ENCODE measurements at places on chromosomes 16 and 17.

DNA sequence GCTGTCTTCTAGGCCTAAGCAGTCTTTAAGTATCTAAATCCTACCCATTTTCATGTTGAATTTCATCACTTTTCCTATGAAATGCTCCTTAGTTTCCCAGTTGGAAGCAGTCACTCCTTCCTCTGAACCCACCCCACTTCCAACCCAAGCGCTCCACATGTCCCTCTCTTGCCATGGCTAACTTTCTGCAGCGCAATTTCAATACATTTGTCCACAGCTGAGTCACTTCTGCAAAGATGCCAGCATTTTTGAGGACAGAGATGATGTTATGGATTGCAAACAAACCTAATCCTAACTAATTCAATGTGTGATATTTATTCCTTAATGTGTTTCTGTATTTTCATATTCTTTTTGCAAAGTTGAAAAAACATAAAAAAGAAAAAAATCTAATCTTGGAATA is 71.7 kb downstream of the HLF start:
- no peak for DNase-seq

DNA sequence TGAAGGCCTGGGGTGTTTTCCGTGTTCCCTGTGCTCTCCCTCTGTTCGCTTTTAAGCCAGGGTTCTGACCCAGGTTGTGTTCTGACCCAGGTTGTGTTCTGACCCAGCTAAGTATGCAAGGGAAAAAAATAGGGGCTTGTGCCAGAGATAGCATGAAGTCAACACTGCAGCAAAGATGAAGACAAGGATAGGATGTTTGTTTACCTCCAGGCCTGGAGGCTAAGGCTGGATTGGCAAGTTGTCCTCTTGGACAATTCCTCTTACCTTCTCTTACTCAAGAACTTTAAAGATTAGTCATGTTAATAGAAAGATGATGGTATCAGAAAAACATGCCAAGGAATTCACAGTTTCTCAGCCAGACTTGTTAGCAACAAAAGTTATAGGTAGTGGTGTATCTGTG is 19.4 kb downstream of the LYRM9 start:
- DNase-seq: no peak

DNA sequence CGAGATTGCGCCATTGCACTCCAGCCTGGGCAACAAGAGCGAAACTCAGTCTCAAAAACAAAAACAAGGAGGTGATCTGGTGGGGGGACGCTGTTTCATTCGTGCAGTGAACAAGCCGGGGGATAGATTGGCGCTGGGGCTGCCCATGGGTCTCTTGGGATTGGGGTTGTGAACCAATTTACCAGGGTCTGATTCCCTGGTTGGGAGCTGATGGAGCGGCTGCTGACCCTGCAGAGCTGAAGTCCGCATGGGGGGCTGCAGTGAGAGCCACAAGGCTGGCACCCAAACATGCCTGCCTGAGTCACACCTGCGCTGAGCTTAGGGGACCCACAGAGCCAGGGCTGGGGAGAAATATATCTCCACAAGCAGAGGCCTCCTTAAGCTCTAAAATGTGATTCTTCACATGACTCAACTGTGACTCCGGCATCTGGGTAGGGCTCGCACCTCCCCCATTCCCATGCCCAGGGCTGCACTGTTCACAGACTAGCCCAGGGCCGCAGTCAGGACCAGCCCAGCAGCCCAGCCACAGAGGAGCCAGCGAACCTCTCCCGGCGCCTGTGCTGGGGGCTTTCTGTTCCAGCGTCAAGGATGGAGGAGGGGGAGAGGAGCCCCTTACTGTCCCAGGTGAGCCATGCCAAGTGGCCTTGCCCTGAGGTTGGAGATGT is 5.0 kb downstream of the TSPAN10 start:
- DNase-seq: no peak

- DNase-seq: no peak
Observed at GRCh38 chr16:97822-98221, 19.8 kb downstream of the MPG start.

- no peak for DNase-seq
Observed at GRCh38 chr17:31738996-31739699, 119.9 kb downstream of the COPRS start.

DNA sequence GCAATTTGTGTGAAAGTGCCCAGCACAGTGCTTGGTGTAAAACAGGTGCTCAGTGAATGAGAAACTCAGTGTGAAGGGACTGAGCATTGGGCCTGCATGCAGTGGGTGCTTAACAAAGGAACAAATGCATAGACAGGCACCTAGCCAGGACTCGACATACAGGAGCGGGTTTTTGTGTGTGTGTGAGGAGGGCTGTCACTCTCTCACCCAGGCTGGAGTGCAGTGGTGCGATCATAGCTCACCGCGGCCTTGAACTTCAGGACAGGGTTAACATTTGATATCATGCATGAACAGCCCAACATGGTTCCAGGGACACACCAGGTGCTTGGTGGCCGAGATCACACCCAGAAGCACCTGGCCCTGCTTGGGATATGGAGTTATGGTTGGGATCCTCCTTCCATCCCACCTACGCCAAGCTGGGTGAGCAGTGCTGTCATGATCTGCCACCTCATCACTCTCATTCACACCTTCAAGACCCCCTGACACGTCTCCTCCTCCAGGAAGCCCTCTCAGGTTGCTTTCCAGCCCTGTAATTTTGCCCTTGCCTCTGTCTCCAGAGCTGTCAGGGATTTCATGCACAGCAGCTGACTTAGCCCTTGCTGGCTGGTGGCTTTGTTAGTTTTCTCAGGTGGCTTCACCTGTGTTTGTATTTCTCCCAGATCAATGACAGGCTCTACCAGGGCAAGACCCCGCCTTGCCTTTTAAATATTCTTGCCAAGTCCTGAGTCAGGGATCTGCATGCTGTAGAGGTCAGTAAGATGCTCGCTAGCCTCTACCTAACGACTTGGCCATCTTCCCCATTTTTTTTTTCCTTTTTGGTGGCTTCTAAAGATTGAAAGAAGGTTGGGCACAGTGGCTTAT is 66.4 kb downstream of the OR1D5 start:
- no peak for DNase-seq

DNA sequence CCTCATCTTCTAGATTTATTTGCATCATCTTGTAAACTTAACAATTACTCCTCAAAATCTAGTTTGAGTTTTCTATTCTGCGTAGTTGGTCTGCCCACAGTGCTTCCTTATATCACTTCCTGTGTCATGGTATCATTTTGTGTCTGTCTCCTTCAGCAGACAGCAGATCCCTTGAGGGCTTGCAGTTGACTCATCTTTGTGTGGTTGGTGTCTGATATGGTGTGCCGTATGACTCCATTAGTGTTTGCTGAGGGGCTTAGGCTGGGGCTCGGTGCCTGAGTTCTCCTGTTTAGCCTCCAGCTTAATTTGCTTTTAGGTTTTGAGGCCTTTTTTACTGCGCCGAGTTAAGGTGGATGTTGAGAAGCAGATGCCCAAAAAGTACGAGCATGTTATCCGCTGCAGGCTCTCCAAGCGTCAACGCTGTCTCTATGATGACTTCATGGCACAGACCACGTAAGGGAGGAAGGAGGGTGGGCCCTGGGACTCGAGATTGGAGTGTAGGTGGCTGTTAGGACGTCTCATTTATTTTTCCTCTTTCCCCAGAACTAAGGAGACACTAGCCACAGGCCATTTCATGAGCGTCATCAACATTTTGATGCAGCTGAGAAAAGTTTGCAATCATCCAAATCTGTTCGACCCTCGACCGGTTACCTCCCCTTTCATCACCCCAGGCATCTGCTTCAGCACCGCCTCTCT is 16.9 kb downstream of the SRCAP start:
- DNase-seq: peak; percentile 44

GRCh38 chr16:8614435-8615029 is 7.0 kb upstream of the METTL22 start:
- DNase-seq: no peak

GRCh38 chr17:82429824-82430223 is 11.4 kb upstream of the OGFOD3 start:
- DNase-seq: no peak
